Frontal cortex (tissue), 4 donors: ENCODE measurements at places on chromosomes 5 and 9. TPM values are rescaled to one million over a fixed set of nuclear protein-coding genes. Genes with fewer than 3 reads are reported as not detected.

The RASGRF2 gene
- 12.2 TPM for total RNA-seq

The INSL4 gene
- not detected for total RNA-seq

The RNF145 gene
- 124 TPM for total RNA-seq

The LMBRD2 gene
- total RNA-seq = 77.9 TPM

The RFX3 gene
- 72.2 TPM for total RNA-seq

The C5orf52 gene
- total RNA-seq = not detected

The UBQLN1 gene
- total RNA-seq = 245 TPM

The OGN gene
- total RNA-seq = 17.5 TPM

The SHROOM1 gene
- 0.82 TPM for total RNA-seq

The LVRN gene
- total RNA-seq = 1.6 TPM

The SPATA31D3 gene
- total RNA-seq = not detected

The IFNK gene
- not detected for total RNA-seq

The PCDHB2 gene
- 13.0 TPM for total RNA-seq

The MEGF10 gene
- 33.0 TPM for total RNA-seq

The PITX1 gene
- not detected for total RNA-seq

The CER1 gene
- not detected for total RNA-seq

The LHX3 gene
- not detected for total RNA-seq

The SNAPC4 gene
- 5.7 TPM for total RNA-seq
